ENCODE measurements at places on chromosomes 5 and 9.

DNA sequence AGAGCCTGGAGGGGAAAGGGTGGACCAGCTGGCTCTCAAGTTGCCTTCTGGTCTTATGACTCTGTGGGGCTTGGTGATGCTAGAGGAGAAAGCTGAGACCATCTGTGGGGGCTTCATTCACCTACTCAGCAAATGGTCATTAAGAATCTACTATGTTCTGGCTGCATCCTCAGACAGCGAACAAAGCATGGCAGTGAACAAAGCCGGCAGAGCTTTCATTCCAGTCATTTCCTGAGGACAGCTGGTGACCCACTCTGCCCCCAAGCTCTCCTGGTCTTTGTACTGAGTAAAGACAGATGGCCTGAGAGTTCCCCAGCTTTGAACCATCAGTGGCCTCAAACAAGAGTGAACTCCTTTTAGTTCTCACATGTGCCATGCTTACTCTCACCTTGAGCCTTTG, 48.0 kb downstream of the FGF1 start:
- no peak for DNase-seq

DNA sequence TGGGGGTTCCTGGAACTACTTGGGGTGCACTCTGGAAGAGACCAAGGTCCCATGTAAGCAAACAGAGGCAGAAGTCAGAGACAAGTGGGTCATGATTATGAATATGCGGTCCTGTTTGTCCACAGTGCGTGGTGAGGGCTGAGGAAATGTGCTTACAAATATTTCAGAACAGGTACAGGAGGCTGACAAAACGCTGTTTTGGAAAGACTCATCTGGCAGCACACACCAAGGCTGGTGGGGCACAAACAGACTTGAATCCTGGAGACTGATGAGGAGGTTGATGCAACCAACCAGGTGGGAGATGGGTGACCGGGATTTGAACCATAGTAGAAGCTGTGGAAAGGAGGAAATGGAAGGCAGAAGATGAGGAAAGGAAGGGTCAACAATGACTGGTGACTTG, 83.8 kb downstream of the ADRB2 start:
- DNase-seq, result no peak

GRCh38 chr5:32779754-32780415, 68.8 kb downstream of the NPR3 start:
- DNase-seq, result no peak

- no peak for DNase-seq
Observed at GRCh38 chr9:4223312-4223833, 76.5 kb downstream of the GLIS3 start.

- DNase-seq, result no peak
Observed at GRCh38 chr9:19807182-19807892, 18.5 kb upstream of the SLC24A2 start.

All from DND-41 (cell line).